ENCODE measurements at places on chromosomes 7 and 10.

GRCh38 chr10:121928528-121928884 lies 675 bp upstream of the ATE1 start:
- DNase-seq: no peak

DNA sequence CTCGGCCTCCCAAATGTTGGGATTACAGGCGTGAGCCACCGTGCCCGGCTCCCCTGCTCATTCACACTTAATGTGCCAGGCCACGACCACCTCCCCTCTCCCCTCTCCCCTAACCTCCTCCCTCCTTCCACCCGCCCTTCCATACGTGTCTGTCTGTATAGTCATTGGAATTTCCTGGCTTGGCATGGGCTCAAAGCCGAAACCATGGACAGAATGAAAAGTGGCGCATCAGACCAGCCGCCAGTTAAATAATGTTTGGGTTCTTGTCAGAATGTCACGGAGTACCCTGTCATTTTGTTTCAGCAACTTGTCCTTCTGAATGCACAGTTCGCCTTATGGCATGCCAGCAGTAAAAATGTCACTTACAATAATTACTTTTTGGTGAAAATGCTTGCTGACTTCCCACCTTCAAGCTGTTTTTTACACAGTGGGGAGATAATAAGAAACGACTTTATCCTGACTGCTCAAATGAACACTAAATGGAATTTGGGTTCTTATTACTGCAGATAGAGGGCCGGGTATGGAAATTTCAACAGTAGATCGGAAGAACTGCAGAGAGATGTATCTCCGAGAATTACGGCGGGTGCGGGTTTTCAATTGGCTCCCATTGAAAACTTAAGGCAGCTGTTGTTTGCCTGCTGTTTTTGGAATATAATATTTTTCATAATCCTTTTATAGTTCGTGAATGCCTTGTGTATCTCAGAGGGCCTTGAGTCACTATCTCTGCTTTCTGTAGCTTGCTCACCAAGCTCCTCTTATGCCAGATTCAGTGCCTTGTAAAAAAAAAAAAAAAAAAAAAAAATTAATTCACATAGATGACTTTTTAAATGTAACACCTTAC lies 65.5 kb upstream of the SH2B2 start:
- DNase-seq: no peak

DNA sequence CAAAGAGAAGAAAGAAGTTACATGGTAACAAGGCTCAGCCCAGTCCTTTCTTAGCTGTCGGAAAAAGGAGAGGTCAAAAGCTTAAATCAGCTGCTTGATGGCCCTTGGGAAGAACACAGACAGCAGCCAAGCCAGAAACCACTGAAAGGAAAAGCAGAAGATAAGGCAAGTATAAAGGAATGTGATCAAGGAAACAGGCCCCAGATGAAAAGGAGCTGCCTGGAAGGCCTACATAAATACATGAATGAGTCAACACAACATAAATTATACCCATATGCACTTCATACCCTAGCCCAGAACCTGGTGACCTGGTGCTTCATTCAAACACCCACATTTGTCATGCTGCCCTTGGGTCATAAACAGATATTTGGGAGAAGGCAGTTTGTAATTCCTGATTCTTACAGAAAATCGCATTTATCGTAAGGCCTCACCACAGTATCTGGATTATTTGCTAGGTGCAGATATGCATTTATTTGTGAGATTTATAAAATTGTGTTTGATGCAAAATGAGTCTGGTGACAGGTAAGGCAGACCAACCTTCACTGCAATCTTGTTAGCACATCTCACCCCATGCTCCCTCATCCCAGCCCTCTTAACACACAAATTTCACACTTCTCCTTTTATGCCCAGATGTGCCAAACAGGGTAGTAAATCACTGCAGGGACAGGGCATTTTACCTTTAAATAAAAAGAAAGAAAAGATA lies 94.9 kb upstream of the KCNIP2 start:
- DNase-seq: no peak

DNA sequence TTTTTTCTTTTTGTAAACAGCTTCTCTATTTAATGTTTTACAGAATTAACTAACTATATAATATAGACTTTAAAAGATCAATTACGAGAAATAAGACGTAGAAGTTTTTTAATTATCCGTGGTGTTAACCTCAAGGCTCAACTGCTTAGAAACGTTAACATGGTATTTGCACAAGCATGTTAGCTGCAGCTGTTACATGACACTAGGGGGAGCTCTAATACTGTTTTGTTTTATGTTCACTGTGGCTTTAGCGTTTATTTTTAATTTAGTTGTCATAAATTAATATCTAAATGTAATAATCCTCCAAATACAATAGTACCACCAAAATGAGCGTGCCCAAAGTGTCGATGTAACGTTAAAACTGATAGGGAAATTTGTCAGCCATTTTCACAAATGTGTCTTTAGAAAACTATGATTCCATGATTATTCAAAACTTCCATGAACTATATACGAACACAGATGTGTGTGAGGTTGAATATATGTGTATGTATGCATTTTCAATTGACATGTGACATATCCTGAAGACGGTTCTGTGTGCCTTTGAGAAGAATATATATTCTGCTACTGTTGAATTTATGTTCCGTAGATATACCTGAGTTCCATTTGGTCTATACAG lies 828.8 kb upstream of the MBL2 start:
- DNase-seq: no peak

DNA sequence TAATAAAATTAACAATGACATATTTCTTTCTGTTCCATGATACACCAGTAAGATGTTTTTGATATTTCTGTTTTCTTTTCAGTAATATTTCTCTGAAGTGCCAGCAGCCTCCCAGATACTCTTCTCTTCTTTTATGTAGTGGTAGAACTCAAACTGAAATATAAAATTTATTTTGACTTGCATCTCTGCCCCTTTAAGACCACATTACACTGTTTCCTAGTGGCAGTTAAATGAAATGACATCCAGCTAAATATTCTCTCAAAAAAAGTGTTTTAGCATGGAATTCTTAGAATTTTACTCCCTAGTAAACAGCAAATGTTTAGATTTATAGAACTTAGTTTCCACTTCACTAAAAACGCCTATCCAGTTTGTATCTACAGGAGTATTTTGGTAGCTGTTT lies 237.2 kb upstream of the MTPN start:
- no peak for DNase-seq

DNA sequence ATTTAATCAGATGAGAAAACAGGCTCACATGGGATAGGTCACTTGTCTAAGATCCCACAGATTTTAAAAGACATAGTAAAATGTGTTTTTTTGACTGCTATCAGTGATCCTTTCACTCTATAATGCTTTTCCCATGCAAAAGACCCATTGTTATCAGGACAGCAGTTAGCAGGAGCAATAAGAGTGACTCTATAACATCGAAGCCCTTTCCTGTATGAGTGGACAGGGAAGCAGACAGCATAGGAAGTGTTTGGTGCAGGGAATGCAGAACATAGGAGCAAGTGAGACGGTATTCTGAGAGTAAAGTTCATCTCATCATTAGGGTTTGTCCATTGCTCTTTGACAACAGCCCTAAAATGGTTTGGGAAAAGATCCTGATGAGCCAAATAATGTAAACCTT lies 68.5 kb downstream of the SLC25A13 start:
- DNase-seq: no peak

- no peak for DNase-seq
These were observed 105.7 kb downstream of the DNAJB6 start for GRCh38 chr7:157442456-157442855.

GRCh38 chr7:49341849-49342248 lies 417.5 kb downstream of the CDC14C start:
- DNase-seq: no peak
